ENCODE measurements at places on chromosomes 1 and 21. TPM values are rescaled to one million over a fixed set of nuclear protein-coding genes. Genes with fewer than 3 reads are reported as not detected.

Gene MAP10
- total RNA-seq: 0.52 TPM

Gene AADACL4
- total RNA-seq: not detected

GRCh38 chr1:65963156-65963888 is 170.6 kb downstream of the PDE4B start:
- peaks cover 8% of the 10 kb centered on the region for H3K4me1 ChIP-seq
- no peak overlapping the region for H3K4me3 ChIP-seq

DNA sequence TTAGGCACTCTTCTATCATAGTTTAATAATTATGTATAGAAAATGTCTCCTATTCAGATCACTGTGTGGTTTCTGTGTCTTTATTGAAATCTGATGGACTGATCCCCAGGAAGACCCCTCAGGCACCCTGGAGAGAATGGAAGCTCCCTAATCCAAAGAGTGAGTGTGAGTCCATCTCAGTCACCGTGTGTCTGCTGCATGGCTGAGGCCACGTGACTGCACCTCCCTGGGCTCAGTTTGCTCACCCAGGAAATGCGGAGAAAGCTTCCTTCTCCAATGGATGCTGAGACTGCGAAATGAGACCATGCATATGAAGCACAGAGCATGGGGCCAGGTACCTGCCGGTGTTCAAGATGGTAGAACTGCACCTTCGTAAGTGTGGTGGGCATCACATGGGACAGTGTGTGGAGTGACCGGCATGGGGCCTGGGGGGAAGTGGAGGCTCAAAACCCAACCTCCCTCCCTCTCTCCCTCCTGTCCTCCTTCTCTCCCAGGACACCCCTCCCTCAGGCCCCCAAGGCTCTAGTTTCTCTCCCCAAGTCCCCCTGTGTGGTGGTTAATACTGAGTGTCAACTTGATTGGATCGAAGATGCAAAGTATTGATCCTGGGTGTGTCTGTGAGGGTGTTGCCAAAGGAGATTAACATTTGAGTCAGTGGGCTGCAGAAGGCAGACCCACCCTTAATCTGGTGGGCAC is 557.5 kb downstream of the PTPRU start:
- H3K27ac ChIP-seq: no peak overlapping the region
- DNase-seq: no peak
- H3K36me3 ChIP-seq: no peaks in the 10 kb centered on the region
- H3K4me3 ChIP-seq: no peak overlapping the region

DNA sequence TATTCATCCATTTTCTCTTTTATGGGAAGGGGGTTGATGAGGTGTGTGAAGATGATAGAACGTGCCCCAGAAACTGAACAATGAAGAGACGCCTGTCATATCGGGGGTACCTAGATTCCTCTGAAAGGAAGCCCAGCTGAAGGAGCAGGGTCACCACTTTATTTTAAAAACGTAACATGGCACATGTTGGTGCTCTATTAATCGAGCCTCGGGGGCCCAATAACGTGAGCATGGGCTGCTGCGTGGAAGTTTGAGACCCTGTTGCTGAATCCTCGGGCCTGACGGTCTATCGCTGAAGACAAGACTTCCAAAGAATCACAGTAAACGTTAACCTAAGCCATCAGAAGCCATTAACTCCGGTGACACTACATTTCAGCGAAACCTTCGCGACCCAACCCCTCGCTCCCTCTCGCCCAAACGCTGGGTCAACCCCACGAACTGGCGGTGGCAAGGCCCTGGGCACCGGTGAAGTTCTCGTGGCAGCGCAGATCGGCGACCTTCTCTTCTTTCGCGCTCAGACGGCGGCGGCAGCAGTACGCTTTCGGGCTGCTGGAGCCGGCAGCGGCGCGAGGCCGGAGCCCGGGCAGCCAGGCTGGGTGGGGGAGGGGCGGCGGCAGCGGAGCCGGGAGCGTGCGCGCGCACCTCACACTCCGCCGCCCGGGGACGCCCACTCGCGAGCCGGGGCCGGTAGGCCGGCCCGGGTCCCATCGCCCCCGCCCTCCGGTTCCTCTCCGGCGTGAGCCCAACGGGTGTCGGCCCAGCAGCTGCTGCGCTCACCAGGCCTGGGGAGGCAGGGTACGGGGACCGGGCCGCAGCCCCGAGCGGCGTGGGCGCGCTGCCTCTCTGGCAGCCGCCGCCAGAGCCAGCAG is 838 bp upstream of the MAN1A2 start:
- DNase-seq: peak; percentile 96
- no peaks in the 10 kb centered on the region for H3K36me3 ChIP-seq
- H3K4me1 ChIP-seq: peaks cover 40% of the 10 kb centered on the region
- H3K4me3 ChIP-seq: peak overlapping the region; percentile 91
- H3K27ac ChIP-seq: peak overlapping the region; percentile 98
- H3K27me3 ChIP-seq: no peaks in the 10 kb centered on the region

DNA sequence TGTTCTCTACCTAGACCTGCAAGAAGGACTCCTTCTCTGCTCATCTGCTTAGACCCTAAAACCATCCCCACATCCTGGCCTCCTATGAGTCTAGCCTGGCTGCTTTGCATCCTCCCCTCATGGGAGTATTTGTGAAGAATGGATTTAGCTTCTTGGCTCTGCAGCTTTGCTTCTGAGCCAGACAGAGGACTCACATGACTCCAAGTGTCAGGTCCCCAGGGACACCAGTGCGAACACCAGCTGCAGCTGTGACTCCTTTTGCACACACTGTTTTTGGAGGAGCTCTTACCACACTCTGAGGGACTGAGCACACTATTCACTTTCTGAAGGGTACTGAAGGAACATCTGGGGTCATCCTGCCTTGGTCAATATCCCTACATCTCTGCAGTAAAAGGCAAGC is 131.8 kb upstream of the SGIP1 start:
- no peaks in the 10 kb centered on the region for H3K36me3 ChIP-seq
- no peak for DNase-seq
- peaks cover 28% of the 10 kb centered on the region for H3K4me1 ChIP-seq
- H3K27me3 ChIP-seq: no peaks in the 10 kb centered on the region

DNA sequence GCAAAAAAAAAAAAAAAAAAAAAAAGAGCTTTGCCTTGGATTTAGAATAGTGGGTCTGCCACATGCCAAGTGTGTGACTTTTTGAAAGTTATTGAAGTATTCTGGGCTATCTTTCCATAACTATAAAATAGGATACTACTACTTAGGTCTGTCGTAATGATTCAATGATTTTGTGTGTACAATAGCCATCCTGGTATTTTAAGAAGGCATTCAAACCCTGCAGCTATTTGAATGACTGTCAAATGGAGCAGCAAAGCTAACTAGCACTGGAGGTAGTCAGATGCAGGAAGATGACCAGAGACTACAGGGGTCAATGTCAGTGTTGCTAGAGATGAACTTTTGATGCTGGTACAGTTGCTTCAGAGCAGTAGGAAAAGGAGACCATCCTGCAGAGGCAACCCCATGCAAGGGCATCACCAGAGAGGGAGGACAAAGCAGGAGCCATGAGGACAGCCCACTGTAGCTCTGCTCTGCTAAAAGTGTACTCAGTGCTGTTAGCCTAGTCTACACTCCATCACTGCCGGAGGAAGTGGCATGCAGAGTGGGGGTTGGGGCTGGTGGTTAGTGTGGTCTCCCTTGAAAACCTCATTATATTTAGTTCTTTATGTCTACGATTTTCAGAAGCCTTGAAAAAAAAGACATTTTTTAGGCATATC is 29.0 kb downstream of the DUSP10 start:
- H3K27me3 ChIP-seq: no peaks in the 10 kb centered on the region
- H3K4me3 ChIP-seq: no peak overlapping the region
- DNase-seq: no peak

GRCh38 chr1:21139601-21140000 is 37.1 kb downstream of the EIF4G3 start:
- H3K27me3 ChIP-seq: no peaks in the 10 kb centered on the region
- no peak for DNase-seq
- H3K4me1 ChIP-seq: peaks cover 31% of the 10 kb centered on the region
- no peak overlapping the region for H3K27ac ChIP-seq
- no peak overlapping the region for H3K4me3 ChIP-seq

- peaks cover 45% of the 10 kb centered on the region for H3K4me1 ChIP-seq
- no peak for DNase-seq
- peak overlapping the region; percentile 67 for H3K27ac ChIP-seq
- no peaks in the 10 kb centered on the region for H3K36me3 ChIP-seq
Observed at GRCh38 chr21:38753114-38753513, 52.6 kb upstream of the ETS2 start.
